ENCODE measurements at places on chromosomes 3 and 15.
A peak's percentile ranks its signal among the peaks of the same experiment; 100 is the strongest.

- DNase-seq = no peak
Measured at GRCh38 chr15:100663915-100664281, 61.5 kb downstream of the ASB7 start.

DNA sequence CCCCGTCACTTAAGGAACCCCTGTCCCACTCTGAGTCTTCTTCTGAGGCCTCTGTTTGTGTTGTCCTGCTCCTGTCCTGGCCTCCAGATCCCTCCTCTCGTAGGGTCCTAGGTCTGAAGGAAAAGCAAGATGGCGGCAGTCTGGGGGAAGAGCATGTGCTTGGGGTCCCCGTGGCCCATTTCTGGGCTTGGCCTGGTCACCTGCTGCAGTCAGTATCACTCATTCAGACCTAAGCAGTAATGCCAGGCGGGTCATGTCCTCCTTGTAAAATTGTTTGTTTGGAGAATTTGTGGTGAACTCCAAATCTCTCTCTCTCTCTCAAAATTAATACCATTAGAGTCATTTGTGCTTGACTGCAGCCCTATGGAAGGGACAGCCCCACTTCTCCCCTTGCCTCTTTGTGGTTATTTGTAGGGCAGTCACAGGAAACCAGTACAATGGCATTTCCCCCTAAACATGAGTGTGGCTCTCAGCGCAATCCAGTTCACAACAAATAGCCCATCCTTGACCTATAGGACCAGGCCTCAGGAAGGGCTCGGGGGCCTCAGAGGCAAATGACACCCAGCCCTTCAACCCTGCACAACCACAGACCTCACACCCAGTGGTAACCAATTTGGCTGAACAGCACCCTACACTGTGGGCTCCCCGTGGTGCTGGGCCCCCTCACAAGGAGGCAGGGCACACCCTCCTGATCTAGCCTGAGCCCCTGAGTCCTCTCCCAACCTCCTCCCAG, 173.5 kb downstream of the OR4M2 start:
- DNase-seq = no peak

DNA sequence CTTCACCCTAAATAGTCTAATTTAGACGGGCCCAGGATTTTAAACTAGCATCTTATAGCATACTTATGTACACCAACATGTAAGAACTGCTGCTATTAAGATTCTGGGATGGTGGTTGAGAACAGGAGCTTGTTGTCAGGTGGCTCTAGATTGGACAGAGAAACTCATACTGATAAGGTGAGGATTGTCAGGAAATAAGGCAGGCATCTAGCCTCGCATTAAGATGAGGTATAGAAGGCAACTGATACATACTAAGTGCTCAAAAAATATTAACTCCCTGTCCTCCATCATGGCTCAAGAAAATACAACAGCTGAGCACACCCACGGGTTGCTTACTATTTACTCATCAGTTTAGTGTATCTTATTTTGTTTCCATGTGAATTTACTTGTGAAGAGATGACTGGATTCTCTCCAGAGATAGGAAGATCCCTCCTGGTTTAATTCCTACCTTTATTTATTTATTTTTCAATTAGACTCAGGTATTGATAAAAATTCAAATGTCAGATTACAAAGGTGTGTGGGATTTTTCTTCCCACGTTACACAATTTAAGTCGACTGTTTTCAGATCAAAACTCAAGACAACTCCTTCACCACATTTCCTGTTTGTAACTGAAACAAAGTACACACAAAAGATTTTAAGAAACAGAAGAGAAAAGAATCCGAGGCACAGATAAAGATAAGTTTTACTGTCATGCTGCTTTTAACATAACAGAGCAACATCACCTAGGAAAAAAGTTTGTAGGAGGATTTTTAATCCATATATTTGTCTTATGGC, at the start of gene TRAT1:
Gene TRAT1, plus strand, starts transcription at position 664 of the 775 bp plus-strand sequence. CDS start 142 bp downstream, outside the sequence.
- no peak for DNase-seq

DNA sequence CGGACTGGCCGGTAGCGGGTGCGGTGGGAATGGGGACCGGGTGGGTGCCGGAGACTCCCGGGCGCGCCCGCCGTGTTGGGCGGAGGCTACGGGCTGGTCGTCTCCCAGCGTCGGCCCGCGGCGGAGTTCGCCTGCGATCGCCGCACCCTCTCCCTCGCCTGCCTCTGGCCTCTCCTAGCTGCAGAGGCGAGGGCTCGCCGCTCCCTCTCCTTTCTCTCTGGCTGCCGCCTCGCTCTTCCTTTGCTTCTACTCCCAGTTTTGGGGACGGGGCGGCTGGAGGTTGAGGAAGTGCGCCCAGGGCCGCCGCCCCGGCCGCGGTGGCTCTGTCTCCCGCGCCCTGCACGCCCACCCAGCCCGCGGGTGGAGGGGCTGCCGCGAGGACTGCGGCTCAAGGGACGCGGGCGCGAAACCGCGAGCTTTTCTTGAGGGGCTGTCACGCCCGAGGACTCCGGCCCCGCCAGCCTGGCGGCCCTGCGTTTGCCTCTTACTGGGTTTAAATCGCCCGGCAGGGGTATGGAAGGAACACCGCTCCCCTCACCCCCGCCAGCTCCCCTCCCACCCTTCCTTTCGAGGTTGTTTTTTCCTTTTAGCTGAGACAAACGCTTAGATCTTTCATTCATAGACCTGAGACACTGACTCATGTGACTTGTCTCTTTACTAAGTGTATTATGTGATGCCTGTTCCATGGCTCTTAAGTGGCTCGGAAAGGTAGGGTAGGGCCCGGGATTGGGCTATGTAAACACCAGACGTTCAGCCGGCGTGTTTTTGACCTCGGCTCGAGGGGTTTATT, 654 bp downstream of the PIK3CA start:
- peak; percentile 67 for DNase-seq

DNA sequence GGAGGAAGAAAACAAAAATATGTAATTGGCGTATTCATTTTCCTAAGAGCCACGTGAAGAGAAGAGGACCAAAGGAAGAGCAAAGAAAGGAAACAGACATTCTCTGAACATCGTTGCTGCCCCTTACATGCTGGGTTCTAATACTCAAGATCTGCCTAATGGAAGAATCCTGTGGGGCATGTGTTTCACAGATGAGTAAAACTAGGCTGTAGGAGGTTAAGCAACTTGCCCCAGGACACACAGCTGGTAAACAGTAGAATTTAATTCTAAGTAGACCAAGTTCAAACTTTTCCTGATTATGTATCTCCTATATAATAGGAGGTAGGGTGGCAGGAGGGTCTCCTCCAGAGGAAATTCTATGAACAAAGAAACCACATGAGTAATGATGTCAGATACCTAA, 106.1 kb upstream of the TNFAIP8L3 start:
- DNase-seq = no peak

DNA sequence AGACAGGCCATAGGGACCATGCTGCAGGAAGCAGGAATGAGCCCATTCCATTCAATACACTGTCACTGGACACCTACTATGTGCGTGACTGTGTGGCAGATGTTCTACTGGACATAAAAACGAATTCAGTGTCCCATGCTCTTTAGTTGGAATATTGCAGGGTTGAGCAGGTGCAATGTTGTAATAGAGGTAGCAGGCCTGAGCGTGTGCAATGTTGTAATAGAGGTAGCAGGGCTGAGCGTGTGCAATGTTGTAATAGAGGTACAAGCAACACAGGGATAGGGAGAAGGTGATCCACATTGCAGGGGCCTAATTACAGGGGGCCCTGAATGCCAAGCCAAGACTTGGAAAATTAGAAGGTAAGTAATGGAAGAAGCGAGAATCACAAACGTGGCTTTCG, 261.4 kb upstream of the HES1 start:
- no peak for DNase-seq

DNA sequence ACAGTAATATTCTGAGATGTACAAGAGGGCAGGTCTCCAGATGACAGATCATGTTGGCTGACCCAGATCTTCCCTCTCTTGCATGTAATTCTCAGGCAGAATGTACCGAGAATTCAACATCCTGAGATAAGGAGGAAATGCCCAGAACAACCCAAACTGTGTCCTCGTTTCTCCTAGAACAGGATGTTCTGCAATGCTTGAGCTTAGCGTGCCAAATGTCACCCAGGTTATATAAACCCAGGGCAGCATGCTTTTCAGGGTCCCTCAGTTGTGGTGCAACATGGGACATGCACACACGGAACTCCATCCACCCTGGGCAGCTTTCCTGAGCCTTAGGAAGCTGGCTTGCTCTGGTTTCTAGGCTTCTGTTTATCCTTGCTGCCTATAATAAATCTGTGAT, 102.1 kb upstream of the CMC1 start:
- DNase-seq = no peak

DNA sequence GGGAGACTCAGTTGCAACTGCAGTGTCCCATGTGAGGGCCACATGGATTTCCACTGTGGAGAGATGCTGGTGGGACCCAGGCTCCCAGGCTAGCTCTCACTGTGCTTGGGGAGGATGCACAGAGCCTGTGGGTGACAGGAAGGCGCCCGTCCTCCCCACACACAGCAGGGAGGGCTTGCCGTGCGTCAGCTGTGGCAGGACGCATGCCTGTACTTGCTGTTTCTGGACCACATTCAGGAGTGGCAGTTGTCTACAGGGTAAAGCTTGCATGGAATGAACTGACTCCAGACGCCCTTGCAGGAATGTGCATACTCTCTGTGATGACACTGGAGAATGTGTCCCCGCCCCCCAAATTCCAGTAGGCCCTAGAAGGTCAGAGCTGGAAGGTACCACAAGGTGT, 63.8 kb upstream of the SNRPA1 start:
- peak; percentile 66 for DNase-seq

DNA sequence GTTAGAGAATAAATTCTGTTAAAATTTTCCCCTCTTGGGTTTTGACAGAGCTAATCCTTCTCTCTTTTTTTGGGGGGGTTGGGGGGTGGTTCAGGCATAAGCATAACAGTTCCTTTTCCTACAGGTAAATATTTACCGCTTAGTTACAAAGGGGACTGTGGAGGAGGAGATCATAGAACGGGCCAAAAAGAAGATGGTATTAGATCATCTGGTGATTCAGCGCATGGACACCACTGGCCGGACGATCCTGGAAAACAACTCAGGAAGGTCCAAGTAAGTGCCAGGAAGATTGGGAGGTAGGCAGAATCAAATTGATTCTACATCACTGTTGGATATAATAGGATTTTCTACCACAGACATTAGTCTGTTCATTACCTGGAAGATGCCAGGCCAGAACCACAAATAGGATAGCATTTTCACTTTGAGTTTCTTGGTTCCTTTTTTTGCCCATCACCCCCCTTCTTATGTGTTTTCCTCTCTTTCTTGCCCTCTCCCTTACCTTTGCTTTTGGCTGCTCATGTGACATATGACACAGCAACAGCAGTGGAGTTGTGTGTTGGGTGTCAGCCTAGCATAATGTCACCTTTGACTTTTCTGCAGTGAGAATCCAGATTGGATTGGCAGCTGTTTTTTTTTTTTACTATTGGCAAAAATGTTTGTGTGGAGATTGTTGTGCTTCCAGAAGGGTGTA, 79.0 kb downstream of the CHD2 start:
- DNase-seq = no peak

DNA sequence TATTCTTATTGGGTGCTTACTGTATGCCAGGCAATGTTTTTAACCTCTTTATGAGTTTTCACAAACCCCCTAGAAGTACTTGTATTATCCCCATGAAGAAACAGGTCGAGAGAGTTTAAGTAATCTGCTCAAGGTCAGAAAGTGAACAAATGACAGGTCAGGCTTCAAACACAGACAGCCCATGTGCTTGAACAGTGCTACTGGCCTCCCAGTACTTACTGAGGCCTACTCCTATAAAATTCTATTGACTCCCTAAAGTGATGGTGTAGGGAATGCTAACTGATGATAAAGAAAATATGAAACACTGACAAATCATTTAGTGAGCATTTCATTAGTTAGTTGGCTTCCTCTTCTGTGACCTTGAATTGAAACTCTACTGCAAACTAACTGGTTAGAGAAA, 4.2 kb upstream of the CNBP start:
- DNase-seq = no peak
